ENCODE measurements at places on chromosomes 5 and 9. TPM values are rescaled to one million over a fixed set of nuclear protein-coding genes. Genes with fewer than 3 reads are reported as not detected.

The CAPSL gene
- not detected for total RNA-seq

The PDLIM7 gene
- 39.6 TPM for total RNA-seq

The PRLR gene
- under 0.01 TPM for total RNA-seq

The FAM169A gene
- total RNA-seq = 0.46 TPM

The SNCAIP gene
- total RNA-seq = not detected

The UNC5A gene
- not detected for total RNA-seq

All from melanocyte of skin (primary cell).